ENCODE measurements at places on chromosomes 7 and 10.

- H3K27me3 ChIP-seq = no peaks in the 10 kb centered on the region
- no peak overlapping the region for H3K27ac ChIP-seq
- no peaks in the 10 kb centered on the region for H3K4me1 ChIP-seq
- no peak for DNase-seq
Observed at GRCh38 chr10:123391275-123392028, 237.2 kb downstream of the BUB3 start.

GRCh38 chr7:16711730-16712129, 41.8 kb upstream of the TSPAN13 start:
- no peak overlapping the region for H3K4me3 ChIP-seq
- no peak for DNase-seq
- H3K4me1 ChIP-seq = no peaks in the 10 kb centered on the region

- H3K36me3 ChIP-seq = no peaks in the 10 kb centered on the region
- H3K4me3 ChIP-seq = no peak overlapping the region
- no peaks in the 10 kb centered on the region for H3K4me1 ChIP-seq
- H3K27ac ChIP-seq = no peak overlapping the region
Observed at GRCh38 chr7:3197567-3198213, 103.4 kb upstream of the SDK1 start.

GRCh38 chr7:111510584-111511378, 51.5 kb downstream of the IMMP2L start:
- no peak overlapping the region for H3K4me3 ChIP-seq
- H3K36me3 ChIP-seq = no peaks in the 10 kb centered on the region
- no peaks in the 10 kb centered on the region for H3K27me3 ChIP-seq
- DNase-seq = no peak

GRCh38 chr10:132541601-132542011, 4.0 kb downstream of the INPP5A start:
- peaks cover 6% of the 10 kb centered on the region for H3K4me1 ChIP-seq
- H3K36me3 ChIP-seq = no peaks in the 10 kb centered on the region
- peak; percentile 62 for DNase-seq
- H3K27ac ChIP-seq = no peak overlapping the region
- H3K4me3 ChIP-seq = no peak overlapping the region
- H3K27me3 ChIP-seq = no peaks in the 10 kb centered on the region

- DNase-seq = no peak
- no peak overlapping the region for H3K4me3 ChIP-seq
- H3K36me3 ChIP-seq = no peaks in the 10 kb centered on the region
- no peaks in the 10 kb centered on the region for H3K4me1 ChIP-seq
- no peak overlapping the region for H3K27ac ChIP-seq
Observed at GRCh38 chr10:53700278-53700677, 927.7 kb upstream of the MBL2 start.

- peak overlapping the region; percentile 36 for H3K27ac ChIP-seq
- no peak for DNase-seq
- no peaks in the 10 kb centered on the region for H3K27me3 ChIP-seq
- no peaks in the 10 kb centered on the region for H3K4me1 ChIP-seq
Observed at GRCh38 chr7:76346778-76347177, 12.0 kb downstream of the YWHAG start.

DNA sequence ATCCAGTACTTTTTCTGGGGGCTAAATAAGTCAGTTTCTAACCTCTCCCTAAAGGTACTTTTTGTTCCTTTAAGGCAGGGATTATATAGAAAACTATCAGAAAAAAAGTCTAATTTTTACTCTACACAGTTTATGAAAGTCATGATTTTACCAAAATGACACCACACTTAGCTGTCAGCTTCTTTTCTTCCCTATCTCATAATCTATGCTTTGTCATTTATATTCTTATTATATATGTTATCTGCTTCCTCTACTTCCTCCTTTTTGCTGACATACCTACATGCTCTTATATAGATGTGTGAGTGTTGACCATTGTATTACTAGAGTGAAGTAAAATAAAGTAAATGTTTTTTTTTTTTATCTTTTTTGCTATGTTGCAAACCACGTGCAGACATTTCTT, 203.9 kb upstream of the CHRM2 start:
- H3K27me3 ChIP-seq = no peaks in the 10 kb centered on the region
- no peak overlapping the region for H3K27ac ChIP-seq
- H3K4me1 ChIP-seq = no peaks in the 10 kb centered on the region
- H3K36me3 ChIP-seq = no peaks in the 10 kb centered on the region

GRCh38 chr10:59595593-59595992, 114.1 kb downstream of the SLC16A9 start:
- no peak for DNase-seq
- no peak overlapping the region for H3K4me3 ChIP-seq
- H3K36me3 ChIP-seq = no peaks in the 10 kb centered on the region
- no peaks in the 10 kb centered on the region for H3K27me3 ChIP-seq
- H3K4me1 ChIP-seq = no peaks in the 10 kb centered on the region

- no peak overlapping the region for H3K4me3 ChIP-seq
- no peaks in the 10 kb centered on the region for H3K36me3 ChIP-seq
- no peak for DNase-seq
- no peak overlapping the region for H3K27ac ChIP-seq
Observed at GRCh38 chr7:43520201-43520600, 62.7 kb upstream of the STK17A start.

DNA sequence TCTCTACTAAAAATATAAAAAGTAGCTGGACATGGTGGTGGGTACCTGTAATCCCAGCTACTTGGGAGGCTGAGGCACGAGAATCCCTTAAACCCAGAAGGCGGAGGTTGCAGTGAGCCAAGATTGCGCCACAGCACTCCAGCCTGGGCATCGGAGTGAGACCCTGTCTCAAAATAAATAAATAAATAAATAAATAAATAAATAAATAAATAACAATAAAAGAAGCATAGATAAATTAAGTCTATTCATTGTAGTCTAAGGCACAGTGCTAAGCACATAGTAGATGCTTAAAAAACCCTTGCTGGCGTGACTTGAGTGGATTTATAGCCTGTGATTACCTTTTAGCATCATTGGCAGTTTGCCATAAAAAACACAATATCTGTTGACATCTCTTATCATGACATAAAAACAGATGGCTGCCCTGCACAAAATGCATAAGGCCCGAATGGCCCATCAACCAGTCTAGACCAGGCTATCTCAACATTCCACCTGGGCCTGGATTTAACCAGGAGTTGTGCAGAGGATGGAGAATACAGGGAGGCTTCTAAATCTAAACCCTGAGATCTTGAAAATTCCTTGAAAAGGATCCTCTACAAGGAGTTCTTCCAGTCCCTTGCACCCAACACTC, 94.9 kb downstream of the PRLHR start:
- no peaks in the 10 kb centered on the region for H3K36me3 ChIP-seq
- no peaks in the 10 kb centered on the region for H3K27me3 ChIP-seq
- H3K4me1 ChIP-seq = no peaks in the 10 kb centered on the region
- DNase-seq = no peak

DNA sequence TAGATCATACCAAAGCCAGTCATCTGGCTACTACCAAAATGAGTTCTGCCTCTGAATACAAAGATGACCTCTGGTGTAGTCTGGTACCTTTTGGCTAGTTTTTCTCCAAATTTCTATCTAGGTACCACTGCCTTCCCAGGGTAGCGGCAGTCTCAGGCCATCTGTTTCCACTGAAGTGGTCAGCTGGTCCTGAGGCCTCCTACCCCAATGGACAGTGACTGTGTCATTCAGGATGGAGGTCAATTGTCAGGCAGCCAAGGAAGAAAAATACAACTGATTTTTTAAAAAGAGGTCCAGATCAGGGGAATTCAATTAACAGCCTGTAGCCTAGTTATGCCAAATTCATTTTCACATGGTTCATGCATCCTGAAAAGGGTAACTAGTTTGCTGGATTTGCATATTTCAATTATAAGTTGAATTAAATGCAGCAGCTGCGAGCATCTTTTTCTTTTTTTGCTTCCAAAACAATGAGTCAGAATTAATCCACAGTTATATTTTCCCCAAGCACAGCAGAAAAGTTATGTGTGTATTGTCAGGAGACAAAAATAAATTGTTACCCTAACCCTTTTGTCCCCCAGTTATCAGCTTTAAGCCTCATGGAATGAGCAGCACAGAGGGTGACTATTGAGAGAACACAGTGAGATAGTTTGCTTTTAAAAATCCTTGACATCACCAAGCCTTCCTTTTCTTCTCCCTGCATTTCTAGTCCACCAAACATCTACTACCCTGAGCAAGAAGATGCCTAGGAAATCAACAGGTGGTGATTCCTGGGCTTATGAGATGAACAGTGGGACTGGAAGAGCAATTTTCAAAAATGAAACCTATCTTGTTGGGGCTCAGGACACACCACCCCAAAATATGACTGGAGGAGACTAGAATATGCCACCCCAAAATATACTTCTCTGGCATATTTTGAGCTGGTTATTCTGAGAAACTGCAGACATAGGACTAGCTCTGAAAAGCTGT, 27.7 kb downstream of the BCCIP start:
- no peak overlapping the region for H3K27ac ChIP-seq

Measured in breast epithelium (tissue), 4 donors.